Progenitor cell of endocrine pancreas (in vitro differentiated cells): ENCODE measurements at places on chromosomes 7 and 10.
A peak's percentile ranks its signal among the peaks of the same experiment; 100 is the strongest.

DNA sequence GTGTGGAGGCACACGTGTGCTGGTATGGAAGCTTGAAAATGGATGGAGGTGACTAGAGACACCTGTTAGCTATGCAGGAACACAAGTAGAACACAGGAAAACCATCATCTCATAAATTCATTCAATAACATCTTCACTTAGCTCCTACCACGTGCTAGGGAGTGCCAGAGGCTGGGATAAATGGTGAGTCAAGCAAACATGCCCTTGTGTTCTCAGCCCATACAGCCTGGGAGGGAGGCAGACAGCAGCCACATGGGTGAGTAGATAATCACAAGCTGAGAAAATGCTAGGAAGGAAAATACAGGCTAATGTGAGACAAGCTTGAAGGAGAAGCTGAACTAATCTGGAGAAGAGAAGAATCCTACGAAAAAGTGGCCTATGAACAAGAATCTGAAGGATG lies 468.0 kb upstream of the ZMIZ1 start:
- DNase-seq = no peak

- DNase-seq = no peak
Observed at GRCh38 chr7:155793720-155794119, 18.5 kb downstream of the SHH start.

- no peak for DNase-seq
Observed at GRCh38 chr10:113897693-113898618, 43.5 kb downstream of the NHLRC2 start.

- DNase-seq = no peak
Observed at GRCh38 chr7:138097064-138097741, 20.9 kb downstream of the AKR1D1 start.

DNA sequence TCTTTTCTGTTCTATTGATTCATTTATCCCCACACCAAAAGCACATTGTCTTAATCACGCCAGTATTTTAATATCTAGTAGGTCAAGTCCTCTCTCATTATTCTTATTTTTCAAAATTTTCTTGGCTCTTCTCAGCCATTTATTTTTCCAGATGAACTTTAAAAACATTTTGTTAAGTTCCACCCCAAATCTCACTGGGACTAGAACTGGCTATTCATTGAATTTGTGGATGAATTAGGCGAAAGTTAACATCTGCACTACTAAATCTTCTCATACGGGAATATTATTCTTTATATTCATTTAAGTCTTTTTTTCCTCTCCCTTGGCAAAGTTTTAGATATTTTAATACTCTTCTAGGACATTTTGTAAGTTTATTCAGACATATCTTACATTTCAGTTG lies 295.2 kb upstream of the MGMT start:
- DNase-seq = no peak

- no peak for DNase-seq
Observed at GRCh38 chr7:136665878-136666509, 202.5 kb upstream of the CHRM2 start.

GRCh38 chr7:28037220-28038010 lies 143.2 kb downstream of the JAZF1 start:
- DNase-seq = no peak

- no peak for DNase-seq
Observed at GRCh38 chr10:32985775-32986350, 27.8 kb upstream of the ITGB1 start.

- DNase-seq = no peak
Observed at GRCh38 chr10:129136074-129136473, 331.0 kb upstream of the MGMT start.

GRCh38 chr10:118028619-118029018 lies 18.1 kb downstream of the RAB11FIP2 start:
- DNase-seq = no peak

DNA sequence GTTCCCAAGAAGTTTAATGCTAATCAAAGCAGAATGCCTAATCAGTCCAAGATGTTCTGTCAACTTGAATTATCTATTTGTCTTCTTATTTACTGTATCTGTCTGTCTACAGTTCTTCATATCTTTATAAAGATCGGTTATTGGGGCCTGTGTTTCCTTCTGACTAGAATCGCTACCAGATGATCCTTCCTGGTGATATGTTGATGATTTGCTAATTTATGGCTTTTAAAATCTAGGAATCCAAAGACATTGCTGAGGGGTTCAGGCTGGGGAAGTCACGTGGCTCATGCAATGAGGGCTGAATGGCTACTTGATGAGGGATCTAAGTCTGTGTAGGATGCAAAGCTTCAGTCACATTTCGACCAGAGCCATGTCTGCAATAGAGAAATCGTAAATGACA lies 536.3 kb downstream of the KCNMA1 start:
- no peak for DNase-seq

DNA sequence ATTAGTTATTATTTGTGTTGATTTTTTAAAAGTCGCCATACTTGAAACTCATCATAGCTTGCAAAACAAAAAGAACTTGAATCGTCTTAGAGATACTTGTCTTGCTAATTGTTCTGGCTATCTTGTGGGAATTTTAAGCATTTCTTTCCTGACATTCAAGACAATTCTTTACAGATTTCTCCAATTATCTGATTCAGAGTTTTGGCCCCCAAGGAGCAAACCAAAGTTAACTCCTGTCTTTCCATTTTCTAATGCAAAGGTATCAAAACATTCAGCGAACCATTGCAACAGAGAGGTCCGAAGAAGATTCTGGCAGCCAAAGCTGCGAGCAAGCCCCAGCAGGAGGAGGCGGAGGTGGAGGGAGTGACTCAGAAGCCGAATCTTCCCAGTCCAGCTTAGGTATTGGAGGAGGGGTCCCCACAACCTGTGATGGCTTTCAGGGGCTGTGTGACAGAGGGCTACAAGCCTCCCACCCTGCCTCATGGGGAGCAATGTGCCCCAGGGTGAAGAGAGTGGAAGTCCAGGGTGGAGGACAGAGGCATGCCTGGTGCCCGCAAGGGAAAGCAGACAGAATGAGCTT lies 119.4 kb upstream of the STK17A start:
- DNase-seq = no peak

- DNase-seq = no peak
Observed at GRCh38 chr10:15232279-15232678, 63.8 kb upstream of the NMT2 start.

- DNase-seq = no peak
Observed at GRCh38 chr7:94325122-94325475, 69.6 kb upstream of the COL1A2 start.

- no peak for DNase-seq
Observed at GRCh38 chr7:69864274-69864673, 266.0 kb downstream of the AUTS2 start.

- DNase-seq = peak; percentile 91
Observed at GRCh38 chr7:80918909-80919721, at the start of gene SEMA3C. Gene SEMA3C (minus strand): TSS chr7:80919051. CDS start chr7:80916781, 2,270 bp downstream.

DNA sequence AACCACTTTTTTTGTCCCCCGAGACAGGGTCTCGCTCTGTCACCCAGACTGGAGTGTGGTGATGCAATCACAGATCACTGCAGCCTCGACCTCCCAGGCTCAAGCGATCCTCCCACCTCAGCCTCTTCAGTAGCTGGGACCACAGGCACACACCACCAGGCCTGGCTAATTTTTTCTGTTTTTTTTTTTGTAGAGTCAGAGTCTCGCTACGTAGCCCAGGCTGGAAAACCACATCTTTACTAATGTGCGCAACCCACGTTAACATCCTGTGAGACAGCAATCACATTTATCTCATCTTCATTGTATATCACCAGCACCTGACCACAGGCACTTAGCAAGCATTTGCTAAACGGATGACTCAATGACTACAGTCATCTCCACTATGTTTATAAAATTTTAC lies 77.8 kb upstream of the ATP6V0A4 start:
- no peak for DNase-seq

DNA sequence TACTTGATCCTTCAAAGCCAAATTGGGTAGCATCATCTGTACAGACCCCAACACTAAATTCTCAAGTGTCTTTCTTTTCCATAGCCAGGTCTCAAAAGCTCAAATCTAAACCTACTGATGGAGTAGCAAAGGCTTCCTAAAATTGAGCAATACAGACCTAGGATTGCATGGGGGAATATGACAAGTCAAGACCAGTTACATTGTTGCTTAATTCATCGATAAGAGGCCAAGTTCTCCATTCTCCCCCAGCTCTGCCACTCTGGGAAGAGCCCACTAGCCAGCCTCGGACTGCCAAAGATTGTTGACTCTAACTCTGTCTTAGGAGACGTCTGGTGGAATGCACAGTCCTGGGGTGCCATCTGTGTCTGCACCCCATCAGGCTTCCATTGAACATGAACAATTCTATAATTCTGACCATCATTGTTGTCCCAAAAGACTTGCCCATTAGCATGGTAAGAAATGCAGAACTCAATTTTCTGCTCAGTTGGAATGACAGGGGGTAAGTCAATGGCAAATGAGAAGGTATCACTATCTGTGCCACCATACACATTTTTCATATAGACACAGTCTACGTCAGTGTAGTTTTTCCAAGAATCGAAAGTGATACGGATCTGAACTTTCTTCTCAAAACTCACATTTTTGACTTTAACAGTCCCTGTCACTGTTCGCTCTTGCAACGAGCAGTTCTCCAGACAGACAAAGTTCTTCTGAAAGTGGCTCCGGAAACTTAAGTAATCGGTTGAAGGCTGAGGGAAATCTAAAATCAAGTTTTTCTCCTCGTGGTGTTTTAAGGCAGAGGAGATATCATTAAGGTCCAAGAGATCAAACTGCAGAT lies 2.9 kb downstream of the PPP1R3C start:
- DNase-seq = no peak

DNA sequence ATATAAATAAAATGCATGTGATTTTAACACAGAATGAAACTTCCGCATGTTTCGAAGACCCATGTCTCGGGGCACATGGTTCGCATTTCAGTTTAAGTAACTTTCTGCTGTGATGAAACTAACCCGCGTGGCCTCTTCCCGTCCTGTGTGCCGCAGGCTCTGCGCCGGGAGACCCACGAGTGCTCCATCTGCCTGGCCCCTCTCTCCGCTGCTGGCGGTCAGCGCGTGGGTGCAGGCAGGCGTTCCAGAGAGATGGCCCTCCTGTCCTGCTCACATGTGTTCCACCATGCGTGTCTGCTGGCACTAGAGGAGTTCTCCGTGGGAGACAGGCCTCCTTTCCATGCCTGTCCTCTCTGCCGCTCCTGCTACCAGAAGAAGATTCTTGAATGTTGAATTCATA lies 35.7 kb downstream of the RNF32 start:
- DNase-seq = no peak

DNA sequence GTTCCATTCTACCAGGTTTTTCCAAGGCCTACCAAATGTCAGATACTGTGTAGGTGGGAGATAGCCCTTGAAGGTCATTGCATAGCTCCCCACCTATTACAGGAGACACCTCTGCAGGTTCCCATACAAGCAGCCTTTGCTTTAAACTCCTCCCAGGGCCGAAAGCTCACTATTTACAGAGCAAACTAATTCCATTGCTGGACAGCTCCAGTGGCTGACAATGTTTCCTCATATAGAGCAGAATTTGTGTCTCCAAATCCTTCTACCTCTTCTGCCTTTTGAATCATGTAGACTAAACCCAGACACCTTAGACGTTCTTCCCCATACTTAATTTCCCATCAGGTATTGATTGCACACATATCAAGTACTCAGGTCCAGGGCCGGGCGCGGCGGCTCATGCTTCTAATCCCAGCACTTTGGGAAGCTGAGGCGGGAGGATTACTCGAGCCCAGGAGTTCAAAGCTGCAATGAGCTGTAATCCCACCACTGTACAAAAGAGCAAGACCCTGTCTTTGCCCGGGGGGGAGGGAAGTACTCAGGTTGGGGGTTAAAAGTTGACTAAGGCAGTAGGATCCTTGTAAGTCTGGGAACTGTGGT lies 2.1 kb downstream of the CNNM1 start:
- no peak for DNase-seq

GRCh38 chr7:20831956-20832355 lies 45.3 kb upstream of the SP8 start:
- DNase-seq = no peak

- no peak for DNase-seq
Observed at GRCh38 chr7:17016402-17017010, 134.7 kb upstream of the AGR3 start.

- no peak for DNase-seq
Observed at GRCh38 chr10:76133597-76134255, 702.3 kb downstream of the LRMDA start.

DNA sequence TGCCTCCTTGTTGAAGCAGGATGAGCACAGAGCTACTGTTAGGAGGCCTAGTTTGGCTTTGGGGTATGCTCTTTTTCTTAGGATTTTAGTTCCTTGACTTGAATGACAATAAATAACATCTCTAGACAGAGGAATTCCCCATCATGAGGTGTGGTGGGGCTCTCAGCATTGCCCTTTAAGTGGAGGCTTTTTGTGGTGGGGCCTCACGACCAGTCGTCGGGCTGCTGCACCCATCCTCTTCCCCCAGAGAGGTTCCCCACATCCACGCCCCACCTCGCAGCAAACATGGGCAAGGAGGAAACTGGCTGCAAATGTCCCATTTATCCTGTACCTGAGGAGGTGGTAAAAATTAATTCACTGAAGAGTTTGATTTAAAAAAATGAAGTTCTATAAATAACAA lies 36.1 kb upstream of the TARP start:
- DNase-seq = no peak

- no peak for DNase-seq
Observed at GRCh38 chr7:129664029-129665012, 52.8 kb downstream of the NRF1 start.

- DNase-seq = no peak
Observed at GRCh38 chr7:907158-907980, 31.0 kb downstream of the GET4 start.

GRCh38 chr7:155922067-155922816 lies 110.0 kb upstream of the SHH start:
- DNase-seq = peak; percentile 56

DNA sequence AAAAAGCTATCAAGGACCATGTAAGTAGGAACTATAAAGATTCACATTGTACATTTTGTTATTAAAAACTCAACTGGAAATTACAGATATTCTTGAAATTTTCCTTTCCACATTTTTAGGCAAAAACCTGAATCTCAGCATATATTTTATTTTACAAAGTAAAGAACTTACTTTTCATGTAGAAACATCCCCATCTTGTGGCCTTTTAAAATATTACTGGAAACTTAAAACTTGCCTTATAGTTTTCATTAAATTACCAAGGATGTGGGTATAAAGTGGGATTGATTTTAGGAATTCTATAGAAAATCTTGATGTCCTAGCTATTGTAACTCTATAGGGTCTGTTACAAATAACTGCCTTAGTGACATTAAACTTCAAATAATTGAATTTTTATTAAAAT lies 10.6 kb downstream of the DBF4 start:
- no peak for DNase-seq

DNA sequence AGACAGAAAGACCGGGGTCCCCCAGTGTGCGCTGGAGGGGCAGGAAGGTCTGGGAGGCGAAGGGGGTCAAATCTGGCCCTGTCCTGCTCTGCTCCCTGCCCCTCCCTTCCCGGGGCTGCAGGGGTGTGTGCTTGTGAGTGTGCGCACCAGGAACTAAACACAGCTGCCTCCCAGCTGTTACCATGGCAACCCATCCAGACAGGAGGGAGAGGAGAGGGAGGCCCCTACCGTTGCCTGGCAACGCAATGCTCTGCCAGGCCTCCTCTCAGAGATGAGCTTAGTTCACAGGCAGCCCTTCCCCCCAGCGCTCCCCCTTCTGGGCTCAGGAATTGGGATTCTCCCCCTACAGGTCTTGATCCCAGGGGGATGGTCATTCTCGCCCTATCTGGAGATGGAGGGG lies 6.1 kb downstream of the NYAP1 start:
- no peak for DNase-seq

GRCh38 chr10:72814099-72814790 lies 79.3 kb upstream of the OIT3 start:
- DNase-seq = no peak
